ENCODE measurements at places on chromosomes 1 and 21.

- DNase-seq: no peak
These were observed 431 bp downstream of the CLCN6 start for GRCh38 chr1:11806307-11806936.

- DNase-seq: no peak
These were observed 2.4 kb upstream of the NFIA start for GRCh38 chr1:61079898-61080336.

GRCh38 chr1:52041551-52042185, 8.1 kb upstream of the KTI12 start:
- DNase-seq: no peak

DNA sequence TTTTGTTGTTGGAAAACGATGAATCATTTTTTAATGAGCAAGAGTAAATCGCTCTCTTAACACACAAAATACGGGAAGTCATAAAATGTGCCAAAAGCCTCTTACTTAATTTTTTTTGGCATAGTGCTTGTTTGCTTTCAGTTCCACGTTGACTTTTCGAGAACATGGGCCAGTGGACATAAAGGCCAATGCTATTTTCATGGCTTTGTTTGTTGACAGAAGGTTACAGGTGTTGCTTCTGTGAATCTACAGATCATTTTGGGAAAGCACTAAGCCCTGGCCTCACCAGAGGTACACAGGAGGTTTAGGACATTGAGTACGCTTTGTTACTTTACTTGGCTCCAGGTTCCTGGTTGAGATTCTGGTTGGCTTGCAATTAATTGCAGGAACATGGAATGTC, 199.4 kb upstream of the HMCN1 start:
- DNase-seq: no peak

DNA sequence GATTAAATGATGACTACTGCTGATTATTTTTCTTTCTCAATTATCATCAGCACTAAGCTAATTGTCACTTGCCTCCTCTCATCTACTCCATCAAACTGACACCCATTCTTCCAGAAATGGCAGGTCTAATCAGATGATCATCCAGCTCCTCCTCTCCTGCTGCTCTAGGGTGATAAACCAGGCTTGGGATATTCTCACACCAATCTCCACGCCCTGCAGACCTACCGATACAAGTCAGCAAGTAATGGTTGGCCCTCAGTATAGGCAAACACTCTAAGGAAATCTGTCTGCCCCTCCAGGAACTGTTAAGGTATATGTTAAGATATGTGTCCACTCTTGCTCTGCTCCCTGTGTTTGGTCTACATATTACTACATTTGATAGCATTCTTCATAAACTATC, 36.3 kb upstream of the C1orf21 start:
- DNase-seq: no peak

DNA sequence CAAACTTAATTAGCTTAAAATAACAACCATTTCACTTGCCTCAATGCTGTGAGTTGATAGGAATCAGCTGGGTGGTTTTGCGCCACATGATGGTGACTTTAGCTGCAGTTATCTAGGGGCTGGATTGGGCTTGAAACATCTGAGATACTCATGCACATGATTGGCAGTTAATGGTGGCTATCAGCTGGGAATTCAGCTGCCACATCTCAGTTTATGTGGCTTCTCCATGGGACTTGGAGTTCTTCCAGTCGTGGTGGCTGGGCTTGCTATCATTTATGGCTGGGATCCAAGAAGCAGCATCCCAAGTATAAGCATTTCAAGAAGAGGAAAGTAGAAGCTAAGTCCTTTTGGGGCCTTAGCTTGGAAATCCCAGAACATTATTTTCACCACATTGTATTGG, 36.4 kb downstream of the PDC start:
- no peak for DNase-seq

- DNase-seq: no peak
These were observed 83.6 kb downstream of the SGIP1 start for GRCh38 chr1:66617362-66618184.

DNA sequence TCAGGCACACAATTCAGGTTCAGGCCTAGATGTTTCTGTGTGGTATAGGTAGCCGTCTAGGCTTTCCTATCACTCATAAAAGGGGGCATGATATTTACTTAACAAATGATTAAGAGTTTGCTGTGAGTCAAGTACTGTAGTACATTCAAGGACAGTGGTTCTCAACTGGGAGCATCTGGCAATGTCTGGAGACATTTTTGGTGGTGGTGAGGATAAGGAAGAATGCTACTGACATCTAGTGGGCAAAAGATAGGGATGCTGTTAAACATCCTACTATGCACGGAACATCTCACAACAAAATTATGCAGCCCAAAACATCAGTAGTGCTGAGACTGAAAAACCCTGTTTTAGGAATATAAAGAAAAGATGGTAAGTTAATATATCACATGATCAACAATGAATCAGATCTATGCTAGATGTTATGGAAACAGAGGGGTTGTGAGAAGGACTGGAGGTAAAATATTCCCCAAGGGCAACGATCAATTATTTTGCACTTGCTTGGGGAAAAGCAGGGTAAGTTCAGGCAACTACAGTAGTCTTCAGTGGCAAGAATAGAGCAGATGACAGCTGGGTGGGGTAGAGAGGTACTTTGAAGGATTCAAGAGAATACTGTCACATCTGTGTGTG, 4.9 kb downstream of the DNTTIP2 start:
- no peak for DNase-seq

DNA sequence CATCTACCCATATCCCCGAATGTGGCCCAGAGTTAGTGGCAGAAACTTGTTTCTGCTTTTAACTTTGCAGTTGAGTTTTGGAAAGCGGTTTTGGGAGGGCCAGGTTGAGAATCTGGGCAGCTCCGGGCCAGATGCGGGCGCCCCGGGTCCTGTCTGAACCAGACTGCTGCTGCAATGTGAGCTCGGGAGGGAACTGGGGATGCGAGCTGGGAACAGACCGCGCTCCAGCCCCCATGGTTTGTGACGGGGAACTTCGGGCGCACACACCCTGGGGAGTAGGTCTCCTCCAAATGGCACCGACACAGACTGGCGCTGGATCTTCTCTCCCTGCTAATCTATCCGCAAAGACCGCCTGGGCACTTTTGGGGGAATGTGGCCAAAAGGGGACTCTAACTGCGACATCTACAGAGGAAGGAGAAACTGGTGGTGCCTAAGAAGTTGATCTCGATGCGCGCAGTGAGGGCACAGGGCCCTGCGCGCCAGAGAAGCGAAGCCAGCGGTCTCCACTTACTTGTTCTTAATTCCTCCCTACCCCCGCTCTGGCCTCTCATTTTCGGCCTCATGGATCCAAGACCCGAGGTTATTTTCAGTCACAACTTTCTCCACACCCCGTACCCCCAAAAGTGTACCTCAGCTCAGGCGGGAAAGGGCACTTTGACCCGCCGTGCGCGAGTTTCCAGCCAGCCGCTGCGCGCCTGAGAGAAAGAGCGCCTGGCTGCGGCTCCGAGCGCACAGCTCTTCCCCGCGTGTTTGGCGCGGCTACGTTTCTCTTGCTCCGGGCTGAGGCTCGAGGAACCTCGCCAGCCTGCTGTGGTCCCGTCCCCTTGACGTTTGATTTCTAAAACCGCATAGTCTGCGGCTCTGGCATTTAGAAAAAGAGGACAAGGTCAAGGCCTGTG, 411.0 kb upstream of the ESRRG start:
- DNase-seq: no peak
